ENCODE measurements at places on chromosomes 5 and 9.

GRCh38 chr9:134496413-134497282 is 145.0 kb upstream of the COL5A1 start:
- DNase-seq = no peak

GRCh38 chr9:127589955-127590370 is 22.1 kb upstream of the STXBP1 start:
- DNase-seq = no peak

GRCh38 chr9:108014353-108014752 is 524.8 kb upstream of the KLF4 start:
- DNase-seq = no peak

DNA sequence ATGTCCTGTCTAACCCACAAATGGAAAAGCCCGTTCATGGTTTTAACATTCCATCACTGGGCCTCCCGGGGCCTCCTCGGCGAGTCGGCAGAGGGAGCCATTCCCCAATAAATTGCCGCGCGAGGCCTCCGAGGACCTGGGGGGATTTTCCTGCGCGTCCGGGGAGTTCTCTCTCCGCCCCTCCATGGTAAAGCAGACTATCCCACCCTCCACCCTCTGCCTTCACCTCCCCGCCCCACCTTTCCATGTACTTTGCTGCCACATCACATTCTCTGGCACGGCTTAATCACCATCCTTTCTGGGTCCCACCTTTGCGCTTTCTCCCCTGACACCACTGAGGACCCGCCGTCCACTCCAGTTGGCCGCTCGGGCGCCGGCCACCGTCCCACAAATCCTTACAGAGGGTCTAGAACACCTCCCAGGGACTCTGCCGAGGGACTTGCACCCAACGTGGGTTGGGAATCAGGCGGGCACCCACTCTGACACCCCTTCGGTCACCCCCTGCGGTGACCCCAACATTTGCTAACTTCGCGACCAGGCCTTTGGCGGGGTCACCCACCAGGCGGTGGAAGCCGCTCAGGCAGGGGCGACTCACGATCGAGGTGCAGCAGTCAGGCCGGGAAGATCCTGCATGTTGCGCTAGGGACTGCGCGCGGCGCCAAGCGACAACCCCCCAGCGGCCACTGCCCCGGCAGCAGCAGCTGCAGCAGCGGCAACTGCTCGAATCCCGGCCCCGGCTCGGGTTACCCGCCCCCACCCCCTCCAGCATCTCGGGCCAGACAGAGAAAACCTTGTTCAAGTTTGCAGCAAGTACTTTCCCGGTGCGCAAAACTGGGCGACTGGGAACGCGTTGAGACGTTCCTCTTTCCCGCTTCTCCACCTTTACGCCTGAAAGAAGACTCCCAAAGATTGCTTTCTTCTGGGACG is at the start of gene MEGF10:
Gene MEGF10 (plus strand): TSS at position 778 of the 927 bp plus-strand sequence. CDS start 40,513 bp downstream, outside the sequence.
- no peak for DNase-seq

GRCh38 chr9:113907282-113907681 is 31.2 kb downstream of the ZNF618 start:
- DNase-seq = no peak

GRCh38 chr5:116739571-116739970 is 164.9 kb upstream of the SEMA6A start:
- no peak for DNase-seq

DNA sequence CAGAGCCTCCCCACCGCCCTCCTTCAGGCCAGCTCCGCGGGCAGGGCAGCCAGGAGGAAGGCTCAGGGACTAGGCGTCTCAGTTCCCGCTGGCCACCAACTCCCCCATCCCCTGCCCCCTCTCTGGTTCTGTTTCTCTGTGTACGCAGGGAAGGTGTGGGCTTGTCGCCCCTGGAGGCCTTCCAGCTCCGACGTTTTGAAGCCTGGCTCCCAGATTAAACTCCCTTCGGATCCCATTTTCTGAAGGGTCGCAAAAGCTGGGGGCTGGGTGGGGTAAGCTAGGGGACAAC is 346 bp downstream of the ATOX1 start:
- no peak for DNase-seq

- DNase-seq = peak; percentile 8
These were observed 61.3 kb downstream of the ENC1 start for GRCh38 chr5:74579215-74579614.

- no peak for DNase-seq
These were observed 112.7 kb downstream of the OSTF1 start for GRCh38 chr9:75200892-75201470.

DNA sequence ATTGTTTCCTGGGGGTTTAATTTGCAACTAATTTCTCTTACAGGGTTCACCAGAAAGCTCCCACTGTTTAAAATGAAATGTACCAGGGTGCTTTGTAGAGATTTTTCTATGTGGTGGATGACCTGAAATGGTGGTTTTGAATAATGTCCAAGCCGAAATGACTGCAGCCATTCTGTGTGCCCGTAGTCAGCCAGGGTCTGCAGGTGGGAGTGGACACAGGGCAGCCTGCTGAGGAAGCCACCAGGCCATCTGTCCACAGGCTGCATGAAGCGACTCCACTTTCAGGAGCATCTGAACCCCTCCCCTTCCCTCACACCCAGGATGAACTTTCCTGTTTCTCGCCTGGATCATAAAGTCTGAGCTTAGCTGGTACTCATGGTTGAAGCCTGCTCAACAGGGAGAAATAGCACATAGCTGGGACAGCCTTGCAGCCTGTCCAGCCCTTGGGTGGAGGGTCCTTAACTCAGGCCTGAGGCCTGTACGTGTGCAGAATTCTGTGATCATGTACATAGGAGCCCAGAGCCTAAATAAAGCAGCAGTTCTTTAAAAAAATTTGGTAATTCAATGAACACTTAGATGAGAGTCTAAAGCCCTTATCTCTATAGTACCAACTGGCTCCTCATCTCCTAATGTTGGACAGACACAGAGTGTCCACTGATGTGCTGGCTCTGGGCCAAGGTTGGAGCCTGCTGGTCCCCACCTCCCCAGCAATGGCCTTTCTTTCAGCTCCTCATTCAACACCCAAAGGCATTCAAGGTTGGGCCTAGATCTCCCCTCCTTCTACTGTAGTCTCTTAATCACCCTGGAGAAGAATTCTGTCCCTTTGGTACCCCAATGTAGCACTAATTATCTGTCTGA is 72.8 kb downstream of the SHB start:
- DNase-seq = no peak

GRCh38 chr9:114031037-114031630 is 47.0 kb downstream of the AMBP start:
- DNase-seq = no peak

- DNase-seq = no peak
These were observed 75.3 kb upstream of the BARHL1 start for GRCh38 chr9:132506977-132507669.

DNA sequence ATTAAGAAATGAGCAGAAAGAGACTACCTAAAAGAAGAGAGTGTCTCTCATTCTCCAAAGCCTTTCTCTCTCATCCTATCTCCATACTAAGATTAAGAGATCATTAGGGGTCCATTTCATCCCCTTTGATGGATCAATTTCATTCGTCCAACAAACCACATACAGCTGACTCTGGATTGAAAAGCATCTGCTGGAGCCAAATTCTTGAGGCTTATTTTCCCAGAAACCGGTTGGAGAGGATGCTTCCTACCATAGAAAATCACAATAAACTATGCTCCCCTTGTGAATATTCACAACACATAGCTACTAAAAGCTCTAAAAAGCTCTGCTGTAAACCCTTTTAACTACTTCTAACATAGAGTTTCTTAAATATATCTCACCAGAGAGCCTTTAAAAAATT is 755.0 kb upstream of the ZNF608 start:
- DNase-seq = no peak

DNA sequence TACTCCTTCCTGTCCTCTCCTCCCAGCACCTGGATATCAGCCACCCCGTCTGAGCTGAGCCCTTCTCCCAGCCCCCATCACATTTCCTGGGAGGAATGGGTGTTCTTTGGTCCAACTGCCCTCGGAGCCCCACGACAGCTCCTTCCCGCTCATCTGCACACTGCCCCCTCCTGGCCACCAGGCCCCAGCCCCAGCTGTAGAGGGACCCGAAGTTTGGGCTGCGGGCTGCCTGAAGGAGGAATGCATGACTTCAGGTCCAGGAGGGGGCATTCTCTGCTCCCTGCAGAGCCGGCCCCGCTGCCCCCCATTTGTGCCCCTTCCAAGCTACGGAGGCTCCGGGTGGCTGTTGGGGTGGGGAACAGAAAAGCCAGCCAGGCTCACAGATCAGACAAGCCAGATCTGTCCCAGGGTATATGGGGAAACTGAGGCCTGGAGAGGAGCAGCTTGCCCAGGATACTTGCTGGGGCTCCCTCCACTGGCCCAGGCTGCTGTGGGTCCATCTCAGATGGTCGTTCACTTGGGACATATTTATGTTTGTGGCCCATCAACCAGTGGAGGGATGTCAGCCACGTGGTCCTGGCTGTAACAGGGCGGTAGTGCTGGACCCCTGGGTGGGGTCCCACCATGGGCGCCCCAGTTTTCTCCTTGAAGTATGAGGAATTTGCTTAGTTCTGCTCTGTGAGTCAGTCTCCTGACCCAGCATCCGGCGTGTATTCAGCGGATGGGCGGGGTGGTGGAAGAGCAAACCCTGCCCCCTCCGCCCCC is 33.1 kb downstream of the DAB2IP start:
- no peak for DNase-seq

DNA sequence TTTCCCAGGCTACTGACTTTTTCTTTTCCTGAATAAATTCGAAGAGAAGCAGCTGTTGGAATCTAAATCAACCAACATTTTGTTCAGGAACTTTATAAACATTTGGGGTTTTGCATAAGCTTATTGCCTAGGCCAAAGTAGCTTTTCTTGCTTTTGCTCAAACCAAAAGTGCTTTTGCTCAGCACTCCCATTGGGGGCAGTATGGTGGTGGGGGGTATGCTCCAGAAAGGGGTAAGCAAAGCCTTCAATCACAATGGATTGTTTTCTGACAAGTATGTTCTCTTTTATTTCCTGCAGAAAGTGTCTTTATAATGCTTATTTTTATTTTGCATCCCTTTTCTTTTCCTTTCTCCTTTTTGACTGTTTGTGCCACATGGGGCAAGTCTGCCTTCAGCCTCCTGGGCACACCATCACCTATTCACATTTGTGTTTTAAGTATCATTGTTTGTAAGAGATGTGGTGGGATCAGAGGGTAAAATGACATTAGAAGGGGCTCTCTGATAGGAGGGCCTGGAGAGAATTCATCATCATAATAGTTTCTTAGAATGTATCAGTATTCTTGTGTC is 86.0 kb downstream of the PRDM6 start:
- DNase-seq = no peak

- no peak for DNase-seq
These were observed 406.9 kb downstream of the KDM4C start for GRCh38 chr9:7164440-7165330.

DNA sequence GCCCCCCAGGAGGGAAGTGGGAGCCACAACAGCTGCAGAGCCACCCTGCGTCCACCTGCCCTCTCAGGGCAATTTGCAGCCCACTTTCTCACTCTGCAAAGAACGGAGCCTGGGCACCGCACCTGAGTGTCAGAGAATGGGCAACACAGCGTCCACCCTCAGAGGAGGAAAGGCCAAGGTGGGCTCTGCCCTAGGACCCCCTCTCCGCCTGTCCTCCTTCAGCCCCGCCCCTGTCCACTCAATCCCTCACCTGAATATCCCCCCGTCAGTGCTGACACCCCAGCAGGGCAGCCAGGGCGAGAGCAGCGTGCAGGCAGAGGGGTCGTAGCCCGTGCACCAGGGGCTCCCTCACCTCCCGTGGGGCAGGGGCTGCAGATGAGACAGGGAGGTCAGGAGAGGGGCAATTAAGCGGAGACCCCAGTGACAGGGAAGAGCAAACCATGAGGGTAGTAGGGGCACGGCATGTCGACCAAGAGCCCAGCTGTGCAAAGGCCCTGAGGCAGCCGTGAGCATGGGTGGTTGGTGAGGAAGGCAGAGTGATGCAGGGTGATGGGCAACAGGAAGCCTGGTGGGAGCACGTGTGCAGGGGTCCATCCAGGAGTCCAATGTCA is 140.3 kb downstream of the OLFM1 start:
- no peak for DNase-seq

DNA sequence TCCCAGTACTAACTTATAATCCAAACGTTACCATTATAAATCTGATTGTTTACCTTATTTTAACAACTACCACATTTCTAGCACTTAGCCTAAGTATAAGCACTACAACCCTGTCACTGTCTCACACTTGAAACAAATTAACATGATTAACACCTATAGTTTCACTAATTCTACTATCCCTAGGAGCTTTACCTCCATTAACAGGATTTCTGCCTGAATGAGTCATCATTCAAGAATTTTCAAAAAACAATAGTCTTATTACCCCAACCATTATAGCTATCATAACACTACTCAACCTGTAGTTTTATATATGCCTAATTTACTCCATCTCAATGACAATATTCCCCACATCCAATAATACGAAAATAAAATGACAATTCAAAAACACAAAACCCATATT is 89.6 kb downstream of the INSL6 start:
- DNase-seq = no peak

- DNase-seq = no peak
These were observed 19.4 kb downstream of the YIPF5 start for GRCh38 chr5:144151026-144151425.

GRCh38 chr9:86181379-86182315 is 77.8 kb downstream of the C9orf153 start:
- DNase-seq = no peak

DNA sequence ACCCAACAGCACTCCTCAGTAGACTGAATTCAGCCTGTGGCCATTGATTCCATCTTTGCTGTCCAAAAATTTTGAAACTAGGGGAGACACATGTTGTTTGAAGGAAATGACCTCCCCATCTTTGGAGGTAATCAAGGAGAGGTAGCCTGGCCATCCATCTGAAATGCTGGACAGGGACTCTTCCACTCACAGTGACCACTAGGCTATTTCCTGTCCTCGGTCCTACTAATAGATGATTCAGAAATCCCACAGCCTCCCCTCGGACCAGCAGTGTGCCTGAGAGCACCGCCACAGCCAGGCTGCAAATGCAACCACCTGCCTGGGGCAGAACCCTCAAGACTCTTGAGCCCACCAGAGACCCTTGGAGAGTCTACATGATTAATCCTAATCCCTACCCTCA is 12.5 kb downstream of the HRH2 start:
- DNase-seq = no peak

GRCh38 chr5:133189881-133190280 is 138.1 kb downstream of the HSPA4 start:
- DNase-seq = no peak

DNA sequence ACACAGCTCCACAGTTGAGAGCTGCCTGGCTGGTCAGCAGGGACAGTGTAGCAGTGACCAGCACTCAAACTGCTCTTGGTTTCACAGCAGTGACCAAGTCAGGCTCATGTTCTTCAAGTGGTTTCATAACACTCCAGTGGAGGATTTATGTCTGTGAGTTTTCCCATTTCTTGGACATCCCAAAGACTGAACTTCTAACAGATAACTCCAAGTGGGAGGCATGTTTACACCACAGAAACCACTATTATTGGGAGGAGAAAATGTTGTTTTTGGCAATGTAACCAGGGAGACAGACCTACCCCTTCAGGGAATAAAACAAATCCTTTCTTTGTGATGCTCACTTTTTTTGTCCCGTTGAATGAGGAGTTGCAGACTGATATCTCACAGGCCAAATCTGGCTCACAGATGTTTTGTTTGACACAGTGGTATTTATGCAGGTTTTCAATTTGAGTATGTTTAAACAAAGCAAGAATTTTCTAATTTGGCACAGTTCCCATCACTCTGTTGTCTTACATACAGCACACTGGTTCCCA is 141.5 kb downstream of the RMI1 start:
- no peak for DNase-seq

GRCh38 chr5:118196229-118196628 is 792.1 kb downstream of the DTWD2 start:
- no peak for DNase-seq

- DNase-seq = no peak
These were observed 58.3 kb upstream of the LARP1 start for GRCh38 chr5:154696891-154697290.

All from activated naive CD4-positive, alpha-beta T cell (primary cell).